Smooth muscle cell of the umbilical artery (primary cell): ENCODE measurements at places on chromosomes 4 and X. TPM values are rescaled to one million over a fixed set of nuclear protein-coding genes. Genes with fewer than 3 reads are reported as not detected.

Gene ANAPC10
- 30.0 and 31.4 TPM in 2 replicates for total RNA-seq

Gene PI4K2B
- 18.7 and 32.7 TPM in 2 replicates for total RNA-seq

Gene PABPC1L2B
- total RNA-seq, result not detected in 2 replicates

Gene IGFBP7
- total RNA-seq, result 1,361 and 2,028 TPM in 2 replicates

Gene HEPH
- 1.5 and 109 TPM in 2 replicates for total RNA-seq

Gene GSX2
- not detected in 2 replicates for total RNA-seq

Gene BEX4
- total RNA-seq, result 11.9 and 24.1 TPM in 2 replicates

Gene PFKFB1
- total RNA-seq, result under 0.01 TPM in 1 of 2 replicates, not detected in the other

Gene AIFM1
- total RNA-seq, result 18.1 and 23.7 TPM in 2 replicates

Gene BEND2
- total RNA-seq, result not detected in 2 replicates

Gene NLGN3
- total RNA-seq, result under 0.01 and 0.23 TPM in 2 replicates
